ENCODE measurements at places on chromosomes 6 and 20.

DNA sequence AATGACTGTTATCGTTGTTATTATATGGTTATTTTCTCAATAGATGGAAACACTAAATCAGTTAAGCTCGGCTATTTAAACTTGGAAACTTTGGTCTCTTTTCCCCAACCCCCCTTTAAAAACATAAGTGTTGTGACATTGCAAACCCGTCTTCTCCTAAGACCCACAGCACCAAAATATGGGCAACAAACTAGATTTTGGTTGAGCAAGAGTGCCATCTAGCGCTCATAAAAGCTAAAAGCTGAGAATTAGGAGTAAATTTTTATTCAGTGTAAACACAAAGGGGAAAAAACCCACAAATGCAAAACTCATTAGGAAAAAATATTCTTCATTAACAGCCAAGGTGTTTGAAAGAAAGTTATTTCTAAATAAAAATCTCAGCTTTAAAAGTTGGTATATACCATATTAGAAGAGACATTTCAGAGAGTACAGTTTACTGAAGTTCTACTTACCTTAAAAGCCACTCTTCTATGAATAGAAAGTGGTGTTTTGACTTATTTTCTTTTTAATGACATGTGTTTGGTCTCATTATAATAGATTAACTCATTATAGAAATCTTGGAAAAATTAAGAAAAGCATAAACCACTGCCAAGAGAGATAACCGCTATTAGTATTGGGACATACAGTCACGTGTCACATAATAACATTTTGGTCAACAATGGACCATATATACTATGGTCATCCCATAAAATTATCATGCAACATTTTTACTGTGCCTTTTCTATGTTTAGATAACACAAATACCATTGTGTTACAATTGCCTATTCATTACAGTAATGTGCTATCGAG, 21.1 kb downstream of the SESN1 start:
- no peak for DNase-seq

- DNase-seq, result no peak
These were observed 886.6 kb upstream of the ADGRB3 start for GRCh38 chr6:67748521-67748920.

DNA sequence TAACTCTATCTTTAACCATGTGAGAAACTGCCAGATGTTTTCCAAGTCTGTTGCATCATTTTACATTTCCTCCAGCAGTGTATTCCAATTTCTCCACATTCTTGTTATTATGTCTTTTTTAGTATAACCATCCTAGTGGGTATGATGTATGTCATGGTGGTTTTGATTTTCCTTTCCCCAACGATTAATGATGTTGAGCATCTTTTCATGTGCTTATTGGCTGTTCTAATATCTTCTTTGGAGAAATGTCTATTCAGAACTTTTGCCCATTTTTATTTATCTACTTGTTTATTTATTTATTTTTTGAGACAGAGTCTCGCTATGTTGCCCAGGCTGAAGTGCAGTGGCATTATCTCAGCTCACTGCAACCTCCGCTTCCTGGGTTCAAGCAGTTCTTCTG, 4.3 kb upstream of the C6orf62 start:
- DNase-seq, result no peak

- no peak for DNase-seq
These were observed 234.4 kb downstream of the SYNE1 start for GRCh38 chr6:152402791-152403190.

GRCh38 chr6:143337201-143337949, 113.1 kb downstream of the ADAT2 start:
- DNase-seq, result no peak

DNA sequence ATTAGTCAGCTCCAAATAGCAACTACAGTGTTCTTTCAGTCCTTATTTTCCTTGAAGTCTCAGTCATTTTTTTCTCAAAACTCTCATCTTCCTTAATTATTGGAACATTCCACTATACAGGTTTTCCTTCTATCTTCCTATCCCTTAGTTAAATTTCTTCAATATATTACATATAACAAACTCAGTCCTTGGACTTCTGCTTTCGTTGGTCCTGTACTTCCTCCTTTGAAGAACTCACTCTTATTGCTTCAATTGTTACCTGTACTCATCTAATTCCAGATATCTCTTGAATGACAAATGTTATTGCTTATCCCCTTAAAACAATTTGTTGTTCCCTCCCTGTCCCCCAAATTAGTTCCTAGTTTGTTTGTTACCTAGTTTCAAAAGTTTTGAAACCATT, 67.7 kb upstream of the NOTCH4 start:
- DNase-seq, result no peak

DNA sequence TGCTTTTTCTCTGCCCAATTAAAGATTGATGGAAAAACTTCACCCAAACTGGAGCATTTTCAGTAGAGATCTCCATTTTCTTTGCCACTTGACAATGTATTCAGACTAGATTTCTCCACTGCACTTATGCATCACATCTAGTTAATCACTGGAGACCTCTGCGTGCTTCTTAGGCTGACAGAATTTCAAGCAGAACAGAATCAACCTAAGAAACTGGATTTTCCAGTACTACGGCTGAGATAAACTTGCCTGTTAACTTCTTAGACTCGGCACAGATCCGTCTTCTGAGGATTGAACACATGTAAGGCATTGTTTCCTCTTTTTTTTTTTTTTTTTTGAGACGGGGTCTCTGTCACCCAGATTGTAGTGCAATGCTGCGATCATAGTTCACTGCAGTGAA, 139.2 kb downstream of the LRRC1 start:
- DNase-seq, result no peak
